ENCODE measurements at places on chromosomes 1 and 21. TPM values are rescaled to one million over a fixed set of nuclear protein-coding genes. Genes with fewer than 3 reads are reported as not detected.

FAM72C gene
- total RNA-seq: 15.6 TPM

TESK2 gene
- 0.75 TPM for total RNA-seq

TRIM58 gene
- total RNA-seq: not detected

NPR1 gene
- total RNA-seq: 0.87 TPM

DNASE2B gene
- not detected for total RNA-seq

RIPK4 gene
- 16.0 TPM for total RNA-seq

MORC3 gene
- total RNA-seq: 30.0 TPM

DNA sequence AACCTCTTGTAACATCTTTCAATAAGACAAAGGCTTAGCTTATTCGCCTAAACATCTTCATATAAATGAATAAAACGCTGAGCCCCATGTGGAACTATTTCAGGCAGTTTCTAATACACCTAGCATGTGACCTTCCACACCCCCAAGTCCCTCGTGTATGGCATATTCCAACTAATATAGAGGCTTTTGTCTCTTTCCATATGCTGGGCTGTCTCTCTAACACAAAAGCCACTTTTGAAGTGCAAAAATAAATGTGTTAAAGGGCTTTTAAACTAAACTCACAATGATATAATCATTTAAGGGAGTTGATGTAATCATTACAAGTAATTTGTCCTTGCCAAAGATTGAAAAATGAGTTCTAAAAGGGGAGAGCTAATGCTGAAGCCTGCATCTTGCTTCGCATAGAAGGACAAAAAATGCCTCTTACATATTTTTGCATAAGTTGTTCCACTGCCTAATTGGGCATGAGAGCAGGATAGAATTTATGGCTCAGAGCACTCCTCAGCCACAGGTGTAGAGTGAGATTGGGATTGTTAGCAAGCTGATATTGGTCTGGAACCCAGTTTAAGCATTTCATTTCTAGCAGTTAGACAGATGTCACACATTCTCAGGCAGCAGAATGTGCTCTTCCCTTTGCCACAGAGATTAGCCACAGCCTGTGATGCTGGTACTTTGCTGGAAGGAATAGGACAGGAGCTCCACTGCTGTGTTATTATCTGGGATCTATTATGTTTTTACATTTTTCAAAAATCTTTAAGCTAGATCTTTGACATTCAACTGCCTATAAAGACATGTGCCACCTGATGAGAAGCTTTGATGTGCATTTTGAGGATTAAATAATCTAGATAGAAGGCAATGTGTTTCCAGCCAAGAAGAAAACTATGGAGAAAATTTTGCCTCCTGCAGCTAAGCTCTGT, 1044.4 kb downstream of the ADGRL2 start:
- DNase-seq: no peak

DNA sequence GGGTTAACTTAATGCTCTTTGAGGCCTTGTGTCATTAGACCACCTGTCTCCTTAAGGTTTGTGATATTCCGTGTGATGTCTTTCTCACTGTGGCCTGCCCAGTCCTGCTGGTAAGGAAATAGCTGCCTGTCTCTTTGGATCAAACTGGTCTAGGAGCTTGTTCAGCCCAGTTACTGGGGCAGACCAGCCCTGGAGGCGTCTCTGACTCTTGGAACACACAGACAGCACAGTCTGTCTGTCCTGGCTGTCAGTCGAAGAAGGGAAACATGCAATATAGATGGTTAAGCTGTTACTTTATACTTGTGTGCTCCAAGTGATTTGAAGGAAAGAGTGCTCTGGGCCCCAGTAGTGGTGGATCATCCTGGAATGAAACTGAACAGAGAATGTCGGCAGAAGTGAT, 20.4 kb downstream of the PBX1 start:
- no peak for DNase-seq

- no peak for DNase-seq
Measured at GRCh38 chr1:22509815-22510214, 53.5 kb upstream of the EPHA8 start.

GRCh38 chr1:13443335-13443979, 33.2 kb downstream of the PRAMEF20 start:
- DNase-seq: no peak

DNA sequence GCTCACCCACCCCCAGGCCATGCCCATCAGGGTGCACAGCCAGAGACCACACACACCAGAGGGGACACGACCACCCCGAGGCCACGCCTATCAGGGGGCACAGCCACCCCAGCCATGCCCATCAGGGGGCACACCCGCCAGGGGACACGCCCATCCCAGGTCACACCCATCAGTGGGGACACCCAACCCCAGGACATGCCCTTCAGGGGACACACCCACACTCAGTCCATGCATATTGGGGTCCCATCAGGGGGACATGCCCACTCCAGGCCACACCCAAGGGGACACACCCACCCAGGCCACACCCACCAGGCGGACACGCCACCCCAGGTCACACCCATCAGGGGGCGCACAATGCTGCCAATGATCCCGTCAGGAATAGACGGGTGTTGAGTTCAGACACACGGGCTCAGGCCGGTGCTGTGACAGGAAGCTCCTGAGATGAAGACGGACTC, 20.7 kb downstream of the MCM3AP start:
- no peak for DNase-seq

- no peak for DNase-seq
Measured at GRCh38 chr1:27615346-27616192, 11.6 kb upstream of the AHDC1 start.

DNA sequence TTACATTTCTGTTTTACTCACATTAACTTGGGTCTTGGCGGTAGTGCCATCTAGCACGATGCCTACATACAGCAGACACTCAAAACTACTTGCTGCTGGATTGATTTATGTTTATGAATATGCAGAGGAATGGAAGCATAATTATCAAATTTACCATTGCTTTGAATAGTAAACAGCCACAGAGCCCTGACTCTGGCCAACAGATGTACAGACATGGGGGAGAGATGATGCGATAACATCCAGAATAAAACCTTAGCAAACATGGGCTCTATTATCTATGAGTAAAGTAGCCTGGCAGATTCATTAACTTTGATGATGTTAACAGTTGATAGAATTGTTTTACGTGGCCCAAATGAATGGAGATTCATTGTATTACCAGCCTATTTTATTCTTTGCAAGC, 42.8 kb downstream of the PTGFR start:
- no peak for DNase-seq

DNA sequence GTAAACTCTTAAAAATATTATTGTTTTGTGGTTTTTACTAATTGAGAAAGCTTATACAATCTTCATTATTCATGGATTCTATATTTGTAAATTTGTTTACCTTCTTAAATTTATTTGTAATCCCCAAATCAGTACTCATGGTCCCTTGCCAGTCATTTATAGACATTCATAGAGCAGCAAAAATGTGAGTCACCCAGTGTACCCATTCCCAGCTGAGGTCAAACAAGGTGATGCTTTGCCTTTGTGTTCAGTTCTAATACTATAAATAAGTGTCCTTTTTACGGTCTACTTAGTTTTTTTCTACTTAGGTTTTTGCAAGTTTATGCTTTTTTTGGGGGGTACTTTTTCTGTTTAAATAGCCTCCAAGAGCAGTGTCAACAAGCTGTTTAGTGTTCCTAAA, 36.1 kb downstream of the SORT1 start:
- no peak for DNase-seq

- no peak for DNase-seq
Measured at GRCh38 chr1:92538413-92539061, 51.8 kb upstream of the GFI1 start.

GRCh38 chr1:183484254-183484653, 12.0 kb downstream of the SMG7 start:
- no peak for DNase-seq

DNA sequence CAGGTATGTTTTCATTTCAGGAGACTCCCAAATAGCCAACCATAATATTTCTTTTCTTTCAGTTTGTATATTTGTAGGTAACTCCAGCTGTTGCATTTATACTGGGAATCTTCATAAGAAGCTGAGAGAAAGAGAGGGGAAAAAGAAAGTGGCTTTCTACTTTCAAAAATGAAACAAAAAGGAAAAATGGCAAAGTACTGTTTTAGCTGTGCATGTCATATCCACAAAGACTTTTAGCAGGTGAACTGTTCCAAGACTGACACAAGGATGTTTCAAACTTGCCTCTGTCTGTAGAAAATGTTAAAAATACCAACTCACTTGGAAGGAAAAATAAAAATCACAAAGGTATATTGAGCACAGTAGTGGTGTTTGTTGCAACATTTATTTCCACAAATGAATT, 41.9 kb upstream of the CACYBP start:
- no peak for DNase-seq

- DNase-seq: no peak
Measured at GRCh38 chr1:63127376-63127775, 195.0 kb upstream of the FOXD3 start.

DNA sequence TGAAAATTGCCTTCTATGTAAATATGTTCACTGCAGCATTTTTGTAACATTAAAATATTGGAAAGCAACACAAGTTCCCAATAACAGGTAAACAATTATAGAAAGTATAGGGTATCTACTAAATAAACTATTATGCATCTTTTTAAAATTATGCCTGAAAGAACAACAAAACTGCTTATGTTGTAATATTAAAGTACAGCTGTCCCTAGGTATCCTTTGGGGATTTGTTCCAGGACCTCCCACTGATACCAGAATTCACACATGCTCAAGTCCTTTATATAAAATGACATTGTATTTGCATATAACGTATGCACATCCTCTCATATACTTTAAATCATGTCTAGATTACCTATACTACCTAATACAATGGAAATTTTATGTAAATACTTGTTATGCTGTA, 121.8 kb upstream of the TNFSF4 start:
- no peak for DNase-seq

DNA sequence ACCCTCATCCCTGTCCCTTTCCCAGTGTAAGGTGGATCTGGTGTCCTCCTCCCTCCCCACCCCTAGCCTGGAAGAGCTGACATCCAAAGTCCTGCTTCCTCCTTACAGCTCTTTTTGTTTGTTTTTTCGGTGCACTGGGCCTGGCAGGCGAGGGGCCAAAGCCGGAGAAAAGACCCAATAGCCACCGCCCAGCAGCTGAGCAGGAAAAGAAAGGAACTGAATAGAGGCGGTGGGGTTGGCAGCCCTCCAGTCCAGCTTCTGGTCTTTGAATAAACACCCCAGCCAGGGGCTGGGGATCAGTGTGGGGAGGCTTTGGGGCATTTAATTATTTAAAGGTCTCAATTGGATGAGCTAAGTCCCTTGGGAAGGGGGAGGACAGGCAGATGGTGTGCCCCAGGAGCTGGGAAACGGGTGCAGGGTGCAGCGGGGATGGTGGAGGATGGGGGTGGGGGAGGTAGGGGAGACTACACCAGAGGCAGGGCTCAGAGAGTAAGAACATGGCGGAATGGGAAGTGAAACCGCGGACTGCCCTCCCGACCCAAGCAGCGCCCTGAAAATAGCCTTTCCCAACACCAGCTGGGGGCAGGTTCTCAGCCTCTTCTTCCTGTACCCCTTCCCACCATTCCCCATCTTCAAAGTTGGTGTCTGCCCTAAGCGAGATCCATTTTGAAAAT, 20.2 kb downstream of the BTG2 start:
- no peak for DNase-seq

DNA sequence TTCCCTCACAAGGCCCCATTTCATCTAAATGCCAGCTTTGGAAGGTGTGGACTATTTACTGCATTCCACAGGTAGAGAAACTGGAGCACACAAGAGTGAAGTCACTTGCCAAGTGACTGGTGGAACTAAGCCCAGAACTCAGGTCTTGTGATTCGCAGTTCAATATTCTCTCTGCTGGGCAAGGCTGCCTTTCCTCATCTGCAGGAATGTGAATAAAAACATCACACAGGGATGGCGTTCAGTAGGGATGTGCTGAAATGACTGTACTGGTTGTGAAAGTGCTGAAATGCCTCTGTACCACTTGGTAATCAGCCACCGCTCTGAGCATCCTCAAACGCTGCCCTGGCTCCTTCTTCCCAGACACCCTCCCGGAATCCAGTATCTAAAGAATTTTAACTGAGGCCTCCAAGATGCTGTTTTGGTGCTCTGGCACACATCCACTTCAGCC, 145.6 kb downstream of the HIVEP3 start:
- DNase-seq: no peak

DNA sequence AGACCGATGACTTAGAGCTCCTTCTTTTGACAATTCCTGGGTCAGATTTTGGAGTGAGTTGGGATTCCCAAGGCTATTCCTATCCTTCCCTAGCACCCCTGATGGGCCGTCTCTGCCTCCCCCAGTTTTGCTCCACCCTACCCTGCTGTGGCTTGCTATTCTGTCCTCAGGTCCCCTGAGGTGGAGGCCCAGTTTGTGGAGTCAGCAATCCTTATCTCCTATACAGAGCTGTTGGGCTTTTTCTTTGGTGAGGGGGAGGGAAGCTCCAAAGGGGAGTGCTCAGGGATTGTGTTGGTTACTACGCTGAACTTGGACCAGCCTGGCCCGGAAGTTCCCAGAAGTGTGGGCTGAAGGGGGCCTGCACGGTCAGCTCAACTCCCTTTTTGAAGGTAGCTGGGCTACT, 7.6 kb downstream of the SESN2 start:
- no peak for DNase-seq

- DNase-seq: no peak
Measured at GRCh38 chr1:223780949-223781348, 64.8 kb downstream of the TP53BP2 start.

DNA sequence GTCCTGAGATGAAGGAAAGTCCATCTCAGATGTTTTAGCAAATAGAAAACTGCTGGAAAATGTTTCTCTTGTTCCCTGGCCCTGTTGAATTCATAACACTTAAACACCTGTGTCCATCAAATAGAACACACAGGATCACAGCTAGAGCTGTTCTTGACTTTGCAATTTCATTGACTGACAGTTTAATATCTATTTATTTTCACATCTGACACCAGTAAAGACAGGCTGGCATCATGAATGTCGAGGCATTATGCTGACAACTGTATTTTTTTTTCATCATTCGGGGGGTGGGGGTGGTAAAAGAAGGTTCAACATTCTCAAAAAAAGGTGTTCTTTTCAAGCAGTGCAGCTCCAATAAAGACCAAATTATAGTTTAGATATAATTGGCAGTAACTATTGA, 591.2 kb upstream of the PTBP2 start:
- DNase-seq: no peak

- DNase-seq: no peak
Measured at GRCh38 chr1:22841860-22842281, 130.8 kb downstream of the LACTBL1 start.

DNA sequence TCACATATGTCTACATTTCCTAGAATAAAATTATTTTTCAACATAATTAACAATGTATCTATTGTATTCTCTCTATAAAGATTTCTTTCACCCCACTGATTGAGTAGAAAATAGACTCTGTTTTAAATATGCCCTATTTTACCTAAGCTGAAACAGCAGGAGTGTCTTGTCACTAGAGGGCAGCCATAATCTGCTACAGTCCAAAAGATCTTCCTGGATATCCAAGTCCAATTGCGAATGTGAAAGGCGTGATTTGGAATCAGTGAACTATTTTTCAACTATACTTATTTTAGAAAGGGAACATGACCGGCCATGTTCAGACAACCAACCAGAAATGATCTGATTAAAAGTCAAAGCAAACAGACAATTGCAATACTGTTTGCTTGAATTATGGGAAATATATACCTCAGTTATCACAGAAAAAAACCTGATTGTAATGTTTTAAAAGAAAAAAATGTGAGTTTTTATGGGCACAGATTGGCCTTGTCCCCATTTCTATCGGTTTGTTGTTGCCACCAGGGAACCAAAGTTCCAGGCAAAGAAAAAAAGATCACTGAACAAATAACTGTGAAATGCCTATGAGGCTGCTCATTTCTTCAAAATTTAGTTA, 1211.0 kb upstream of the ADGRL4 start:
- peak; percentile 62 for DNase-seq

GRCh38 chr1:22592919-22593790, 29.9 kb downstream of the EPHA8 start:
- DNase-seq: no peak

Data from A673 (cell line).